ENCODE measurements at places on chromosomes 5 and 9. TPM values are rescaled to one million over a fixed set of nuclear protein-coding genes. Genes with fewer than 3 reads are reported as not detected.

DNA sequence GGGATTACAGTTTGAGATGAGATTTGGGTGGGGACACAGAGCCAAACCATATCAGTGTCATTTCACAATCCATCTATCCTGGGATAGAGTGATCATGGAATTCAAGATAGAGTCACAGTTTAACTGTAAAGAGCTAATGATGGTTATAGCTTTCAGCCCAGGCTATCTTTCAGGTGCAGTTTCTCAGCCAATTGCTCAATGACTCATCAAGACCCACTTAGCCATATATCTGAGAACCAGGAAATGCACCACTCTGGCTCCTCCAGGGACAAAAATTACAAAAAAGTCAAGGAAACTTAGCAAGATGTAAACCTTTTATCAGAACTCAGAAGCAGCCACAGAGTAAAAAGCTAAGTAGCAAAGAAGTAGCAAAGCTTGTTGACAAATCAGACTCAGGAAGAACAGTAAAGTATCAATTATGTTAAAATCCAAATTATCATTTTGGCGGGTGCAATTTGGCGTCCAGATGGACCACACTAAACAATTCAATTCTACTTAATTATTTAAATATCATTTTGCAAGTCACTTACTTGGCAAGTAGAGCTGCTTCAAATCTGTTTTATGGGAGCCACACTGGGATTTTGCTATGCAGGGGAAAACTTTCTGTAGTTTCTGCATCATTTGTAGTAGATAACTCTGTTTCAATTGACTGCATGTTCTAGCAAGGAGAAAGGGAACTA lies 169.4 kb downstream of the TLE1 start:
- H3K4me1 ChIP-seq: no peaks in the 10 kb centered on the region
- no peak overlapping the region for H3K27ac ChIP-seq
- DNase-seq: no peak
- H3K4me3 ChIP-seq: no peak overlapping the region

GRCh38 chr9:99807276-99807852 lies 14.3 kb upstream of the NR4A3 start:
- H3K27me3 ChIP-seq: no peaks in the 10 kb centered on the region
- H3K4me3 ChIP-seq: no peak overlapping the region
- no peak overlapping the region for H3K27ac ChIP-seq
- peak; percentile 67 for DNase-seq
- no peaks in the 10 kb centered on the region for H3K4me1 ChIP-seq
- no peaks in the 10 kb centered on the region for H3K36me3 ChIP-seq

The FOXD4L4 gene
- total RNA-seq: 0.27 TPM

DNA sequence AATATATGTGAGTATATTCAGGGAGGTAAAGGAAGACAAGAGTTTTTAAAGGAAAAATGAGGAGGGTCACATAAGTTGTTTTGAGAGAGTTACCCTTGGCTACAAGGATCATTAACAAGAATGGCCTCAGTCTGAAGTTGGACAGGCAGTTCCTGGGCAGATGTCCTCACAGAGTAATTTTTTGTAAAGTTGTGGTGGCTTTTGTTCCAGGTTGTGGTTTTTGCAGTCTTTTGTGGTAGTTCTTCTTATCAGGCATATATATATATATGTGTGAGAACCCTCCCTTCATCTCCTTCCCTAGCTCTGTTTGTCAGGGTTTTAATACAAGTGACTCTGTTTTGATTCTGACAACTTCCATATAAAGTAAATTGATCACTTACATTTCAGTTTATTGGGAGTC lies 60.0 kb downstream of the CSNK1G3 start:
- no peaks in the 10 kb centered on the region for H3K36me3 ChIP-seq
- H3K4me1 ChIP-seq: peaks cover 5% of the 10 kb centered on the region
- no peaks in the 10 kb centered on the region for H3K27me3 ChIP-seq
- H3K27ac ChIP-seq: no peak overlapping the region
- no peak for DNase-seq
- no peak overlapping the region for H3K4me3 ChIP-seq

The TMC1 gene
- total RNA-seq: not detected

The VCAN gene
- 0.24 TPM for total RNA-seq

- no peaks in the 10 kb centered on the region for H3K27me3 ChIP-seq
Measured at GRCh38 chr5:151730381-151730780, 28.1 kb downstream of the ATOX1 start.

- no peaks in the 10 kb centered on the region for H3K36me3 ChIP-seq
- no peaks in the 10 kb centered on the region for H3K27me3 ChIP-seq
- DNase-seq: no peak
- H3K4me1 ChIP-seq: no peaks in the 10 kb centered on the region
- H3K27ac ChIP-seq: no peak overlapping the region
Measured at GRCh38 chr5:179300581-179301180, 44.6 kb downstream of the ADAMTS2 start.

- no peak overlapping the region for H3K27ac ChIP-seq
- no peaks in the 10 kb centered on the region for H3K27me3 ChIP-seq
- no peak overlapping the region for H3K4me3 ChIP-seq
- DNase-seq: no peak
Measured at GRCh38 chr9:98821831-98822230, 14.4 kb downstream of the GALNT12 start.

The GPR150 gene
- total RNA-seq: 0.18 TPM

GRCh38 chr9:94173632-94174031 lies 85.5 kb upstream of the ZNF169 start:
- peaks cover 52% of the 10 kb centered on the region for H3K4me1 ChIP-seq
- peaks cover 29% of the 10 kb centered on the region for H3K36me3 ChIP-seq

GRCh38 chr5:149429839-149430721 lies 51.0 kb upstream of the IL17B start:
- H3K27me3 ChIP-seq: no peaks in the 10 kb centered on the region
- DNase-seq: no peak
- H3K27ac ChIP-seq: peak overlapping the region; percentile 39
- no peak overlapping the region for H3K4me3 ChIP-seq
- no peaks in the 10 kb centered on the region for H3K36me3 ChIP-seq
- no peaks in the 10 kb centered on the region for H3K4me1 ChIP-seq

The RPS23 gene
- 2,179 TPM for total RNA-seq

- H3K4me1 ChIP-seq: no peaks in the 10 kb centered on the region
- DNase-seq: no peak
- no peaks in the 10 kb centered on the region for H3K27me3 ChIP-seq
Measured at GRCh38 chr9:113005777-113006176, 6.2 kb downstream of the ZNF883 start.

The C9 gene
- not detected for total RNA-seq

- no peaks in the 10 kb centered on the region for H3K27me3 ChIP-seq
- no peaks in the 10 kb centered on the region for H3K4me1 ChIP-seq
- H3K36me3 ChIP-seq: no peaks in the 10 kb centered on the region
- no peak overlapping the region for H3K27ac ChIP-seq
- DNase-seq: no peak
- H3K4me3 ChIP-seq: no peak overlapping the region
Measured at GRCh38 chr5:145484158-145484557, 351.0 kb downstream of the PRELID2 start.

The WHRN gene
- total RNA-seq: 9.0 TPM

GRCh38 chr5:124453221-124454051 lies 293.0 kb downstream of the ZNF608 start:
- H3K36me3 ChIP-seq: no peaks in the 10 kb centered on the region
- DNase-seq: no peak
- no peaks in the 10 kb centered on the region for H3K4me1 ChIP-seq
- no peak overlapping the region for H3K4me3 ChIP-seq
- no peak overlapping the region for H3K27ac ChIP-seq

- no peaks in the 10 kb centered on the region for H3K27me3 ChIP-seq
- no peak for DNase-seq
- no peaks in the 10 kb centered on the region for H3K4me1 ChIP-seq
- no peaks in the 10 kb centered on the region for H3K36me3 ChIP-seq
Measured at GRCh38 chr5:174675916-174676315, 48.5 kb upstream of the MSX2 start.

DNA sequence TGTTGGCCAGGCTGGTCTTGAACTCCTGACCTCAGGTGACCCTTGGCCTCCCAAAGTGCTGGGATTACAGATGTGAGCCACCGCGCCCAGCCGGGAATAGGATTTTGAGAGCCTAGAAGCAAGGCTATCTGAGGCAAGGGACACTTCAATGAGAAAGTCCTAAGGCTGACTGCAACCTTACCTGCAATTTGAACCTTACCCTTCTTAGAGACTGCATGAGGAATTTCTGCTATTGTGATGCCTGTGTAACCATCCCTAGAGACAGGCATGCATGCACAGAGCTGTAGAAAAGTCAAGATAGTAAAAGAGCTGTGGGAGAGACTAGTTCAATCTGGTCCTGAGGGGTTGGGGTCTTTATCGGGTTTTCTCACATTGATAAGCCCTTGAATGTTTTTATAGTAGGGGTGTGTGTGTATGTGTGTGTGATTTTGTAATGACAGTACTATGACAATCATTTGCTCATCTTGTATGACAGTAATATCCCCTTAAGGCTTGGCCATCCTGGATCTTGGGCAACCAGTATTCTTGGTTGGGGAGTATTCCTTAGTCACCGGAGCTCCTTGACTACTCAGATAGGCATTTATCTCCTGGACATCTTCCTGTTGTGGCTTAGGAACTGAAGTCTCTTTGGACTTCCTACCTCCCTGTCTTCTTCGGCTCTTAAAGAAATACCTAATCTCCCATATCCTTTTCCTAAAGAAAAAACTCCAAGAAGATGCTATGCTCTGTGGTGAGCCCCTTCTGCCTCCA lies 11.2 kb downstream of the DNAJB5 start:
- H3K4me3 ChIP-seq: no peak overlapping the region
- no peaks in the 10 kb centered on the region for H3K27me3 ChIP-seq
- H3K36me3 ChIP-seq: no peaks in the 10 kb centered on the region
- H3K4me1 ChIP-seq: no peaks in the 10 kb centered on the region

The SPINK7 gene
- total RNA-seq: not detected

GRCh38 chr9:129095170-129095667 lies 14.3 kb downstream of the DOLPP1 start:
- DNase-seq: no peak
- no peaks in the 10 kb centered on the region for H3K36me3 ChIP-seq
- H3K27me3 ChIP-seq: no peaks in the 10 kb centered on the region
- no peaks in the 10 kb centered on the region for H3K4me1 ChIP-seq

GRCh38 chr5:82676661-82677060 lies 398.5 kb upstream of the RPS23 start:
- H3K4me3 ChIP-seq: no peak overlapping the region
- no peak for DNase-seq
- H3K27me3 ChIP-seq: no peaks in the 10 kb centered on the region
- no peaks in the 10 kb centered on the region for H3K36me3 ChIP-seq
- H3K4me1 ChIP-seq: no peaks in the 10 kb centered on the region

The TAF11L5 gene
- total RNA-seq: not detected

DNA sequence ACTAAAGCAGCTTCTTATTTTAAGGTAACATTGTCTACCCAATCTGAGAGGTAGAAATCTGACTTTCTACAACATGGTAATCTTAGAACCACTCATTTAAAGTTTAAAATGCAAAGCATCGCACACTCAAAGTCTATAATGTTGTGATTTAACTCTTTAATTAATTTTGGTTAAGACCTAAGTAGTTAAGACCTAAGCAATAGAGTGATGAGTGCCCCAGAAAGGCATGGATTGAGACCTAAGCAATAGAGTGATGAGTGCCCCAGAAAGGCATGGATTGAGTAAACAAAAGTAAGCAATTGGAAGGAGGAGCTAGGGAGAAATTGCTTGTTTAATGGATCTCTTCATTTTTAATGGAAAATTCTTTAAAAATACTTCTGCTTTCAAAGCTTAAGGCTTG lies 86.8 kb downstream of the NLN start:
- no peaks in the 10 kb centered on the region for H3K36me3 ChIP-seq
- no peaks in the 10 kb centered on the region for H3K27me3 ChIP-seq
- no peak overlapping the region for H3K4me3 ChIP-seq
- no peak overlapping the region for H3K27ac ChIP-seq
- DNase-seq: no peak

DNA sequence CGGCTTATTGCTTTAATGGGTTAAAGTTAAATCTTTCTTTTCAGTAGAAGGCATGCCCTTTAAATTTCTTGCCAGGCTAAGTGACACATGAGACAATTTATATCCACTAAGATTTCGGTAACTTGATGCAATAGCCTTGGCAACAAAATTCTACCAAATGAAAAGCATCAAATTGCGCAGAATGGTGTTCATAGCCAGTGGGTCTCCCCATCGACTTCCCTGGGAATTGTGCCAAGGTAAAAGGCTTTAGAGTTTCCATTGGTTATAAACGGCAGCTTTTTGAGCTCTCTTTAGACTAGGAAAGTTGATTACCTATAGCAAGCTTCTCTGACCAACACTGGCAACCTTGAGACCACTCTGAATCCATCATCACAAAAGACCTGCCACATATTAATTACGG lies 358.4 kb downstream of the ARRDC3 start:
- H3K4me1 ChIP-seq: no peaks in the 10 kb centered on the region
- H3K27me3 ChIP-seq: no peaks in the 10 kb centered on the region
- no peak for DNase-seq
- H3K36me3 ChIP-seq: no peaks in the 10 kb centered on the region
- no peak overlapping the region for H3K4me3 ChIP-seq

The AUH gene
- total RNA-seq: 35.0 TPM

The DOLK gene
- total RNA-seq: 17.1 TPM

The SLC6A3 gene
- not detected for total RNA-seq

DNA sequence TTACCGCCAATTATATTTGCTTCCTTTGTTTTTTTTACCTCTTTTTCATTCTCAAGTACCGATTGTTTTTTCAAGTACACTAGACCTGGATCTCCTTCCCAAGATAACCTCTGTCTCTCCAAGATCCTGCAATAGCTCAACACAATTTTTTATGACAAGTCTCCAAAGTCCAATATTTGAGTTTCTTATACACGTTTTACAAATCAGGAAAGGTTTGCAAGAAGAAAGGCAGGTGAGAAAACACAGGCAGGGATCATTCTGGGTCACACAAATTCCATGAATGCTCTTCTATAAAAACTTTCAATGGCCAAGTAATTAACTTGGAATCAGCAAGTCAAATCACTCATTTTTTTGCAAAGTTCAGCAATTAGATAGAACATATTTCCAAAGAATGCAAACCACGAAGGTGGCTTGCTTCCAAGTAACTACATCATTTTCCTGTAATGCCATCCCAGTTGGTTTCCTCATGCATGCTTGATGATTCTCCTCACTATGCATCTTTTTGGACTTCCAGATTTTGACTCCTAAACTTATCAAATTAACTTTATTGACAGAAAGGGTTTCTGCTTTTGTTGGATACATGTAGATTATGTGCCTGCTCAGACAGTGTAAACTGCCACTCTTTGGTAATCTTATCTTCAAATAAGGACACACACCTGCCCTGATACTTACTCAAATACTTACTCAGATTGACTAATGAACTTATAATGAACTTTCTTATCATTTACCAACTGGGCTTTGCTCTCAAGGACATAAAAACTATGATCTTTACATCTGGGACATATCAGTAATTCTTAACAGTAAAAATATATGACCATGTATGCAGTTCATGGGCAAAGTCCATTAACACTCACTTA lies 24.7 kb upstream of the IFNE start:
- H3K36me3 ChIP-seq: no peaks in the 10 kb centered on the region
- no peak overlapping the region for H3K4me3 ChIP-seq
- H3K27me3 ChIP-seq: no peaks in the 10 kb centered on the region
- H3K27ac ChIP-seq: no peak overlapping the region

The IL3 gene
- 69.7 TPM for total RNA-seq

The PCDHA12 gene
- total RNA-seq: not detected
